Uterus (tissue), 4 donors: ENCODE measurements at places on chromosomes 6 and 20. TPM values are rescaled to one million over a fixed set of nuclear protein-coding genes. Genes with fewer than 3 reads are reported as not detected.

DNA sequence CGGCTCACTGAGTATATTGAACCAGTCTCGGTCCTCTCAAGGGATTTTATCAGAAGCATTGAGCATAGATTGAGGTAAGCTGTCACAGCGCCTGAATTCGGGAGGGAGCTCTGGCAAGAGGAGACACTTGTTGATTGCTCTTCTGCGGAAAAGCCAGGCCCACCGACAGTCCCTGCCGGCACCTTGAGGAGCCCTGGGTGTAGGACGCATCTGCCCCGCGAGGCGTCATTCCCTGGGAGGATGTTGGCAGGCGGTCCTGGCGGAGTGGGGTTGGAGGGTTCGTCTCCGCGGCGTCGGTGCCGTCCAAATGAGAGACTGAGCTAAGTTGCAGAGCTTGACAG lies 843 bp downstream of the FBXO9 start:
- DNase-seq = peak; percentile 41
- peaks cover 10% of the 10 kb centered on the region for H3K4me1 ChIP-seq
- peak overlapping the region; percentile 96 for H3K27ac ChIP-seq
- no peaks in the 10 kb centered on the region for H3K27me3 ChIP-seq
- H3K36me3 ChIP-seq = no peaks in the 10 kb centered on the region

- H3K27me3 ChIP-seq = no peaks in the 10 kb centered on the region
- no peak overlapping the region for H3K27ac ChIP-seq
- no peaks in the 10 kb centered on the region for H3K36me3 ChIP-seq
- H3K4me3 ChIP-seq = no peak overlapping the region
Observed at GRCh38 chr6:136624347-136624746, 74.1 kb upstream of the MAP7 start.

- H3K36me3 ChIP-seq = no peaks in the 10 kb centered on the region
- H3K4me1 ChIP-seq = no peaks in the 10 kb centered on the region
- H3K27me3 ChIP-seq = no peaks in the 10 kb centered on the region
- DNase-seq = no peak
- no peak overlapping the region for H3K27ac ChIP-seq
Observed at GRCh38 chr6:509676-510075, 118.1 kb downstream of the IRF4 start.

DNA sequence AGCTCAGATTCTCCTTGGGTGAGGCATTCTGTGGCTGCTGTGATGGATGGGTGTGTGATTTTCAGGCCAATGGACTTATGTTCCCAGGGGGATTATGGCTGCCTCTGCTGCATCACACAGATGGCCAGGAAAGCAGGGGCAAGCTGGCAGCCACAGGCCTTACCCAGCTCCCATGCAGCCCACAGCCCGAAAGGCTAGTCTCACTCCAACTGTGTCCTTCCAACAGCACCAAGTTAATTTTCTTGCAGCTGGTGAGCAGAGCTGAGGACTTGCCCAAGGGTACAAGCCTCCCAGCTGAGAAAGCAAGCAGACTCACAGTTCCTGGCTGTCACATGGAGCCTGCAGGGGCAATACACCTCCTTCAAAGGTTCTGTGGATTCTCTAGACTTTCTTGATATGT lies 155.2 kb upstream of the KHDRBS2 start:
- no peaks in the 10 kb centered on the region for H3K4me1 ChIP-seq
- H3K4me3 ChIP-seq = no peak overlapping the region
- no peak for DNase-seq
- H3K36me3 ChIP-seq = no peaks in the 10 kb centered on the region
- no peak overlapping the region for H3K27ac ChIP-seq

- no peaks in the 10 kb centered on the region for H3K27me3 ChIP-seq
- H3K4me1 ChIP-seq = no peaks in the 10 kb centered on the region
- no peak for DNase-seq
- H3K27ac ChIP-seq = no peak overlapping the region
Observed at GRCh38 chr6:135461208-135461607, 36.3 kb downstream of the AHI1 start.

DNA sequence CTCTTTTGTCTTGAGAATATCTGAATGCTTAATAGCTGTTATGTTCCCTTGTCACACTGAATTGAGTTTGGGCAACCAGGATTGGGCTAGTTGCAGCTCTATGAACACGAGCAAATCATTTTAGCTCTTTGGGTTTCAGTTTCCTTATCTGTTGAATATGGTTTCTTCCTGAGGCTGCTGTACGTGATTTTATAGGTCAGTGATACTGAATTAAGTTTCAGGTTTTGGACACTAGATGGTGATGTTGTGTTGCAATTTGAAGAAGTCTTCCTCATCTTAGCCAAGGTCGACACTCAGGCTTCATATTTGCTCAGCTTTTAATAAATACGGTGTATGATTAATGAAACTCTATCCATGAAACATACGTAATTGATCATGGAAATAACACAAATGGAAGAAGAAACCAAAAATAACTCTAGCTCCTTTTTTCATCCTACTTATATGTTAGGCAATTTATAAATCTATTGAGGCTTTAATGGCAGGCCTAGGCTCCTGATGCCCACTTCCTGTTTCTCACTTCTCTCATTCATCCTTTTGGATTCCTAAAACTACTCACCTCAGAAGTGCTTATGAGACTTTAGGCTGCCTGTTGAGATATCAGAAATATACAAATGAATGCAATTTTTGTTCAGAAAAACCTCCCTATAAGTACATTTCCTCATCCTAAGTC lies 354.1 kb upstream of the MAP3K7 start:
- no peaks in the 10 kb centered on the region for H3K4me1 ChIP-seq
- H3K36me3 ChIP-seq = no peaks in the 10 kb centered on the region
- no peak overlapping the region for H3K27ac ChIP-seq
- no peaks in the 10 kb centered on the region for H3K27me3 ChIP-seq
- no peak for DNase-seq

- H3K27me3 ChIP-seq = no peaks in the 10 kb centered on the region
- no peaks in the 10 kb centered on the region for H3K4me1 ChIP-seq
- peak; percentile 14 for DNase-seq
- no peaks in the 10 kb centered on the region for H3K36me3 ChIP-seq
Observed at GRCh38 chr6:104527761-104528415, 331.8 kb downstream of the HACE1 start.

GRCh38 chr6:3381233-3381921 lies 75.5 kb downstream of the SLC22A23 start:
- H3K4me3 ChIP-seq = no peak overlapping the region
- no peaks in the 10 kb centered on the region for H3K4me1 ChIP-seq
- H3K27me3 ChIP-seq = no peaks in the 10 kb centered on the region
- no peak overlapping the region for H3K27ac ChIP-seq
- DNase-seq = no peak

DNA sequence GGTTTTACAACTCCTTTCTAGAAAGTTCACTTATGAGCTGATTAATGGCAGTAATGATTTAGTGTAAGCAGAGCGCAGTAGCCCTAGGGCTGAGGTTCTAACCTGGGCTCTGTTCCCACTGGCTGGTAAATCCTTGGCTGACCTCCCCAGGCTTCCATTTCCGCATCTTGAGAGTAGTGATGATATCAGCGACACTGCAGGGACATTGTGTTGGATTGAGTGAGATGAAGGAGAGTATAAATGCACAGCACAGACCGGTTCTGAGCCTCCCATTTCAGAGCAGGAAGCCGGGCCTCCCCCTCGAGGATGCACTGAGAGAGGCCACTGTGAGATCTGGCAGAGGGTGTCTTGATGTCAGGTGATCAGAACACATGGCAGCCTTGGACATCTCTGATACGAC lies 477.2 kb upstream of the SULF2 start:
- H3K4me1 ChIP-seq = no peaks in the 10 kb centered on the region
- H3K27ac ChIP-seq = no peak overlapping the region

- peaks cover 6% of the 10 kb centered on the region for H3K4me1 ChIP-seq
- DNase-seq = no peak
- H3K27ac ChIP-seq = peak overlapping the region; percentile 98
- no peaks in the 10 kb centered on the region for H3K36me3 ChIP-seq
- H3K4me3 ChIP-seq = peak overlapping the region; percentile 31
- H3K27me3 ChIP-seq = no peaks in the 10 kb centered on the region
Observed at GRCh38 chr6:33391922-33392594, 435 bp downstream of the KIFC1 start.

DNA sequence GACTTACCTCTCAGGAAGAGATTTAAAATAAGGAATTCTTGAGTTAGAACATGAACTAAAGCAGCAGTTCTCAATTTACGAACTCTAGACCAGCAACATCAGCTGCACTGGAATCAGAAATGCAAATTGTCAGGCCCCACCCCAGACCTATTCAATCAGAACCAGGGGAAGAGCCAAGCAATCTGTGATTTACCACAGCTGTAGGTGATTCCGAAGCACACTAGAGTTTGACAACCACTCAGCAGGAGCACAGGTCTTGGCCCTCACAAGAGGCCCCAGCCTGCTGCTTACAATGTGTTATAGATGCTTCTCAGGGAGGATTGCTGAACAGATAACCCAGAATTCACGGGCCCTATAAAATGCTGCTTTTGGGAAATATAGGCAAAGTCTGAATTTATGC lies 279.2 kb downstream of the PTPRK start:
- H3K4me1 ChIP-seq = no peaks in the 10 kb centered on the region
- no peak for DNase-seq
- H3K36me3 ChIP-seq = no peaks in the 10 kb centered on the region

- H3K27ac ChIP-seq = no peak overlapping the region
- no peaks in the 10 kb centered on the region for H3K27me3 ChIP-seq
- DNase-seq = no peak
- H3K4me3 ChIP-seq = no peak overlapping the region
- no peaks in the 10 kb centered on the region for H3K36me3 ChIP-seq
Observed at GRCh38 chr20:2337142-2337541, 41.3 kb downstream of the TGM3 start.

DNA sequence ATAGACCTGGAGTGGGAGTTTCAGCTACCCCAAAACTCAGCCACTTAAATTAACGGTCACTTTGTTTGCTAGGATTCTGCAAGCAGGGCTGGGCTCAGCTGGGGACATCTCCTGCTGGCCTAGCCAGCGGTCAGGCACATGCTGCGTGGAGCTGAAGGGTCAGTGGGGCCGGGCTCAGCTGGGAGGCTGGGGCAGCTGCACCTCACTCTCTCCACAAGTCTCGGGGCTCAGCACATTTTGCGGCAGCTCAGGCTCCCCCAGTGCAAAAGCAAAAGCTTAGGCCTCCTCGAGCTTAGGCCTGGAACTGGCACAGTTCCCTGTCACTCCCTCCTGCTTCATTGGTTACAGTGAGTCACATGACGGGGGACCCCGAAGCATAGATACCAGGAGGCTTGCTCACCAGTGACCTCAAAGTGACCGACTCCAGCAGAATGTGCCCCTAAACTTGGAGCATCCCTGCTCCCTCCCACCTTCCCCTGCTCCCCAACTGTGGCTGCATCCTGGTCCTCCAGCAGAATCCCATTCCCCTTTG lies 80.6 kb upstream of the CST7 start:
- H3K36me3 ChIP-seq = no peaks in the 10 kb centered on the region
- H3K27ac ChIP-seq = no peak overlapping the region
- H3K4me3 ChIP-seq = no peak overlapping the region
- H3K27me3 ChIP-seq = no peaks in the 10 kb centered on the region
- DNase-seq = no peak

GRCh38 chr6:78492351-78493017 lies 374.9 kb upstream of the IRAK1BP1 start:
- H3K36me3 ChIP-seq = no peaks in the 10 kb centered on the region
- no peak overlapping the region for H3K4me3 ChIP-seq
- no peaks in the 10 kb centered on the region for H3K27me3 ChIP-seq
- H3K27ac ChIP-seq = no peak overlapping the region

HLA-DQA1 gene
- total RNA-seq = 31.1 TPM

NMBR gene
- total RNA-seq = not detected

CCM2L gene
- 13.1 TPM for total RNA-seq

MARCKS gene
- total RNA-seq = 140 TPM

PTCRA gene
- not detected for total RNA-seq

RIPPLY2 gene
- total RNA-seq = not detected

MC3R gene
- not detected for total RNA-seq

SNAI1 gene
- 1.0 TPM for total RNA-seq

ID4 gene
- 73.5 TPM for total RNA-seq

MAK gene
- total RNA-seq = not detected

POU3F2 gene
- not detected for total RNA-seq
